Panc1 (cell line): ENCODE measurements at places on chromosomes 3 and 15. TPM values are rescaled to one million over a fixed set of nuclear protein-coding genes. Genes with fewer than 3 reads are reported as not detected.

Gene PP2D1
- not detected for total RNA-seq

Gene CD86
- not detected for total RNA-seq

Gene ACTRT3
- total RNA-seq, result 1.7 TPM

Gene EBLN2
- total RNA-seq, result 1.9 TPM

Gene GPR156
- 0.39 TPM for total RNA-seq

Gene PLSCR2
- total RNA-seq, result 0.54 TPM

Gene GREM1
- total RNA-seq, result 0.41 TPM

Gene ZPLD1
- total RNA-seq, result not detected

Gene PTPRG
- 0.74 TPM for total RNA-seq

Gene SI
- not detected for total RNA-seq
